ENCODE measurements at places on chromosomes 2 and 18.

- no peak for DNase-seq
Measured at GRCh38 chr18:3554091-3554601, 104.2 kb downstream of the TGIF1 start.

GRCh38 chr18:79156327-79156726, 87.1 kb downstream of the ATP9B start:
- DNase-seq: no peak

DNA sequence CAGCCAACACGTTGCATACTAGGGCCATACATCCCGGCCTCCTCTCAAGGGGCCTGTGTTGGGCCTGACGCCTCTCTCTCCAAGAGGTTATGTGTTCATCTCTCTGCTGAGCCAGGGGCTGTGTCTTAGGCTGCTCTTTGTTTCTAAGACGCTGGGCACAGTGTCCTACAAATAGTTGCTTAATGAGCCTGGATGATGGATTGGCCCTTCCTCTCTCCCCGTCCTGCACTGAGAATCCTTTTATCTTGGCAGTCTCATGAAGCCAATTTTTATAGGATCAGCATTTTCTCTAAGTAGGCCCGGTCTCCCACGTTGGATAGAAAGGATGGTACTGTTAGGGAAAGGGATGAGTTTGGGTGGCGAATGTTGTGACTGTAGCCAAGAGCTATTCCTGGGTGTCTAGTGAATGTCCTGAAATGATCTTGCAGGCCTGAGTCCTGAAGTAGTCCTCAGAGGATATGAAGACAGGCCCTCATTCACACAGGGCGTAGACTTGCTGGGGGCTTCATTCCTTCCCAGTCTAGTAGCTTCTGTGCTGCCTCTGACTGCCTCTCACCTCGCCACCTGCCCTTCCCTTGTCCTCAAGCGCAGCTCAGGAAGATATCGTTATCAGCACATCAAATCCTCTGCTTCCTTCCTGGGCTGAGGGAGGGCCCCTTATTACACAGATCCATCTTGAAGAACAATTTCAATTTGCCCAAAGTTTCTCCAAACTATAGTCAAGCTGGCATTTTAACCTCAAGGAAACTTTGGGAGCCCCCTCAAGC, 8.8 kb downstream of the LBH start:
- peak; percentile 27 for DNase-seq

GRCh38 chr2:64613276-64613675, 40.4 kb downstream of the SERTAD2 start:
- no peak for DNase-seq

DNA sequence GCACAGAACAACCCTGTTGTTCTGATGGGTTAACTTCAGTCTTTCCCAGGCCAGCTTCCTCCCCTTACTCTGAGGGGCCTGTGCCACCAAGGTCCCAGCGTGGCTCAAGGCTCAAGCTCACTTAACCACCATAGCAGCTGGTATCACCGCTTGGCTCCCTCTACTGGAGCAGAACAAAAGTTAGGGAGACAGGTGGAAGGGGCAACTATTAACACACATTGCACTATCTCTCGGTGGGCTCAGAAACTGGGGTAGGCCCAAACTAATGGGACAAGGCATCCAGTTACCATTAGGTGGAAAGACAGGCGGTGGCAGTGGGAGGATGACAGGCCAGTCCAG, 88.7 kb upstream of the ATL2 start:
- DNase-seq: peak; percentile 18

DNA sequence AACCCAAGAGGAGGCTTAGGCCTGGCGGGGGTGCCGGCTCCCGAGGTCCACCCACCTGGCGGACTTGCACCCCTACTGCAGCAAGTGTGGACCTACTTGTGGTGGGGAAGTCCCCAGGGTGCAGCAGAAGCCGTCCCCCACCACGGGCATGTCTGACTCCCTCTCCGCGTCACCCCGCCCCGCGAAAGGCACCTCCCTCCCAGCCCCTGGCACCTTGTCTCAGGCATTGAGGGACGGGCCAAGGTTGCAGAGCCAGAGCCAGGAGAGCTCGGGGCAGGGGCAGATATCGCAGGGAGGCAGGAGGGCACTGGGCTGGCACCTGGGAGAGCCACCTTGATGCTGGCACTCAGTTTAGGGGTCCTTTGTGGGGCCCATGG, 19.0 kb downstream of the CROCC2 start:
- no peak for DNase-seq

DNA sequence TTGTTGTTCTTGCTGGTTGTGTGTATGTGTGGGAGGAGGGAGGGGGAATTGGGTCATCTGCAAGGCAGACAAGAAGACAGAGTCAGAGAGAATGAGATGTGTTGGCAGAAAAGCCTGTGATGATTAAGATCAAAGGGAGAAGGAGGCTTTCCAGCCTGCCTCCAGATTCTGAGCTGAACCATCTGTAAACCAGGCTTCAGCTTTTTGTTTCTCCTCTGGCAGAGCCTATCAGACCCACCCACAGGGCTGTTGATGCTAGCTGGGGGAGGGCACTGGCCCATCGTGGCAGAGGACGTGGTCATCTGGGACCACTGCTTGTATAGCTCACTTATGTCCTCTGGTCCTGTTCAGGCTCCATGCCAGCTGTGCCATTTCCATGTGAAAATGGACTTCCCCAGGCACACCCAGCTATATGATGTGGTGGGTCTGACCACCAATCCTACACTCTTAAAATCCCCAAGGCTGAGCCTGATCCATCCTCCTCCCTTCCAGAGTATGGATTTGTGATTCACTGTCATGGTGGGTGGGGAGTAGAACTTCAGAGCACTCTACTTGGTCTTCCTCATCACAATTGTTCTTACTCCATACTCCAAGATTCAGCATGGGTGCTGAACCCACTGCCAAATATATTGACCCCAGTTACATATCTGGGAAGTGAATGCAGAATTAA, 27.8 kb upstream of the COL6A3 start:
- DNase-seq: no peak

GRCh38 chr2:239129147-239129920, 271.5 kb downstream of the HDAC4 start:
- DNase-seq: no peak

DNA sequence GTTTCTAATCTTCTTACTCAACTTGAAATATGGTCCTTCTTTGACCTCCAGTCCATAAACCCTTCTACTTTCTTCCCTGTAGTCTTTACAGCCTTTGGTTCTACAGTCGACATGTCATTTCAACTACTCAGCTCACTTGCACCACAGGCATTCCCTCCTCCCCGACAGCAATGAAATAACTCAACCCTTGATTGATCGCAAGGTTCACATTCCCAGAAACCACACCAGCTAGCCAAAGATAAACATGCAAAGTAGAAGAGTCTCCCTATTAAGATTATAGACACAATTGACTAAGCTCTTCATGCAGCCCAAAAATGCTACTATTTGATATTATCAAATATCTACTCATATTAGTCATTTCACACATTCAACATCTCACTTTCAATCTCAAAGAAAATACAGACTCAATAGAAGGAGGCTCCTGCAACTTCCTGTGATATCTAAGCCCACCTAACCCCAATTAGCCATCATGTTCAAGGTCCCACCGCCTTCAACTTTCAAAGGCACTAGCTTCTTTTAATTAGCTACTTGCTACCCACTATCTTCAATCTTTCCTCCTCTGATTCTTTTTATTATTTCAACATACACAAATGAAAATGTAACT, 50.8 kb downstream of the RTTN start:
- DNase-seq: no peak

DNA sequence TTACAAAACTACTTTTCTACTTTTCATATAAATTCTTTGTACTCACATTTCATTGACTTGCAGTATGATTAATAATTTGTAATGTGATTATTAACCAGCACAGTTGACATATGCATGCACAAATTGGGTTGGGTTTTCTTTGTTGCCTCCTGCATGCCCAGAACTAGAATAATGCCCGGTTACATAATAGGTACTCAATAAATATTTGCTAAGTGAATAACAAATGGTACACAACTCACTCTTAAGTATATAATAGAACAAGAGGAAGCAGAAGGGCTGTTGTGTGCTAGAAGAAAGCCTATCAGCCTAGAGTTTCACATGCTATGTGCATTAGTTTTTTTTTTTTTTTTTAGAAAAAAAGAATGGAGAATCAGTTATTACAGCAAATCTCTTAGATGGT, 9.3 kb downstream of the RDH14 start:
- no peak for DNase-seq

- no peak for DNase-seq
Measured at GRCh38 chr18:55265984-55266383, 306.7 kb upstream of the CCDC68 start.

DNA sequence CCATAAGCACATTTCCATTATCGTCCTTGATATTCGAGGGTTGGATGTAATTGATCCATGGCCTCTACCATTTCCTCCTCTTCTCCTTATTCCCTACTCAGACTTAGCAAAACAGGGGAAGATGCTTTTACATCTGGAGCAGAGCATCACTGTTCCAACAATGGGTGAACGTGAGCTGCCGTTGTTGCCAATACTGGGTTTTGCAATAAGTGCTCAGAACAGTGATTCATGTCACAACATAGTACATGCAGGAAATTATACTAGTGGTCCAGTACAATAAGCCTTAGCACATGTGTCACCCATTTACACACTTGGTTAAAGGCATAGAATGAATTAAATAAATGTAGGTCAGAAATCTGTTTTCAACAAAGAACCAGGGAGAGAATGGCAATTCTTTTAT, 112.4 kb downstream of the DCC start:
- no peak for DNase-seq

DNA sequence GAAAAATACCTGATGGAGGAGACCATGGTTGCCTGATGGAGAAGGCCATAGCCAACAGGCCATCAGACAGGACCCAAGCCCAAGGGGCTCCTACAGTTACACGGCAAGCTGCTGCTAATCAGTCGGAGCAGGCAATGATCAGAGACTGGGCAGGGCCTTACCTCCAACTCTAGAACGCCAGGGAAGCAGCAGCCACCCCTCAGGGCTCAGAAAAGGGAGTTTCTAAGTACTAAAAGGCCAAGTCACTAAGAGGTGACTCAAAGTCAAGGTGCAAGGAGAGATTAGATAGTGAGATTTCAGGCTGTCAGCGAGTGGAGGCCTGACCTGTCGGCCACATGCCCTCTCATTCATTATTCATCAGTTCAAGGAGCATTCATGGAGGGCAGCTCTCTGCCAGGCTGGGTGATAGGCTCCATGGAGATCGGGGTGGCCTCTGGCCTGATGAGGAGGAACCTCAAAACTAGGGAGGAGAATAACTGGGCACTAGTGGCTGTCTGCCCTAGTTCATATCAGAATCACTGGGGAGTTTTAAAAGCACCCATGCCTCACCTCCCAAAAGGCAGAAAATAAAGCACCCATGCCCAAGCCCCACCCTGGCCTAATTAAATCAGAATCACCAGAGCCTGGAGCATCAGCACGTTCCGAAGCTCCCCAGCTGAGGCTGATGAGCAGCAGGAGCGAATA, 3.6 kb downstream of the VIL1 start:
- peak; percentile 84 for DNase-seq

DNA sequence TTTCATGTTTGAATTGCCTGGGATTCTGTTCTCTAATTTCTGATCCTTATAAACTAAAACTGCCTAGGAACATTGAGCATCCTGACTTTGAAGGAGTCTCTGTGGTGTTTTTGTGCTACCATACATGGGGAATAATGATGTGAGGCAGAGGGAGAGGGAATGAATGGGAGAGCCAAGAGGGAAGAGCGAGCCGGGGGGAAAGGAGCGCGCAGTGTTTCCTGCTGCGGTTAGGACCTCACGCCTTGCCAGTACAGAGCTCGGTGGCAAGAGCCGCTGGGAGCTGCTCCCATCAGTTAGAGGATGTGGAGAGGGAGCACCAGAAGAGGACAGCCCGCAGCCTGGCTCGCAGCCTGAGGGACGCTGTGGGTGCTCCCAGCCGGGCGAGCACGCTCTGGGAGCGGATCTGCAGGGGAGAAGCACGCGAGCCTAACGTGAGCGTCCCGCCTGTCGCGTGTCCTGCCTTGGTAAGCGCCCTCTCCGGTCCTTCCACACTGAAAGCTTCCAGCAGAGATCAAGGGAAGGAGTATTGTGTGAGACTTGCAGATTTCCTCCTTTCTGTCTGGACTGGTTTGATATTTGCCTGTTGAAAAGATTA, 114.7 kb downstream of the FAM210A start:
- DNase-seq: no peak
